Kidney (tissue), 22 donors: ENCODE measurements at places on chromosomes 3 and 15. TPM values are rescaled to one million over a fixed set of nuclear protein-coding genes. Genes with fewer than 3 reads are reported as not detected.
A peak's percentile ranks its signal among the peaks of the same experiment; 100 is the strongest.

DNA sequence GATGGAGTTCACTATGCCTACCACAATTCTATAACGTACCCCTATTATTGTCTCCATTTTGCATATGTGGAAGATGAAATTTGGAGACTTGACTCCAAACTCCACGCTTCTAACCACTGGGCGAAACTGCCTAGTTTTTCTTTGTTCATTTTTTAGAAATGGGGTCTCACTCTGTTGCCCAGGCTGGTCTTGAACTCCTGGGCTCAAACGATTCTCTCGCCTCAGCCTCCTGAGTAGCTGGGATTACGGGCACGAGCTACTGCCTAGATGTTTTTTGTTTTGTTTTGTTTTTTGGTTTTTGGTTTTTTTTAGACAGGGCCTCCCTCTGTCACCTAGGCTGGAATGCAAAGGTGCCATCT lies 584 bp upstream of the RPL32 start:
- peaks cover 4% of the 10 kb centered on the region for H3K4me1 ChIP-seq
- no peak for DNase-seq
- H3K27ac ChIP-seq: peak overlapping the region; percentile 90
- no peaks in the 10 kb centered on the region for H3K27me3 ChIP-seq

- DNase-seq: no peak
These were observed 82.7 kb downstream of the SLC25A26 start for GRCh38 chr3:66303491-66303901.

The TMEM108 gene
- total RNA-seq: 0.91 TPM

The IQCF5 gene
- total RNA-seq: not detected

The GPR87 gene
- 0.72 TPM for total RNA-seq

The MAP1A gene
- 9.3 TPM for total RNA-seq

The TMCO5A gene
- total RNA-seq: not detected

DNA sequence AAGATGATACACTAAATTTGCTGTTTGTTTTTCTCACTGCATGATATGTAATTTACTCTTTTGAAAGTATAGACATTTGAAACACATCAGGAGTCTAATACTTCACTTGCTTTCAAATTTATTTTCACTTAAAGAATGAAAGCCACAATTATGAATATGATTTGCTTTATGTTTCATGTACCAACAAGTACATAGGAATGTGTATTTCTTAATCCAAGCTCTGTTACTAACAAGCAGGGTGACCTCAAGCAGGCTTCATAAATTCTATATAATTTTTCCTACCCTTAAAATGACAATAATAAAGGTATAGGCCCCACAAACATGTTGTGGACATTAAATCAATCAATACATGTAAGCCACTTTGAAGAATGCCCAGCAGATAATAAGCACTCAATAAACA lies 170.2 kb upstream of the P2RY1 start:
- DNase-seq: no peak
- no peaks in the 10 kb centered on the region for H3K4me1 ChIP-seq
- no peak overlapping the region for H3K4me3 ChIP-seq
- H3K27me3 ChIP-seq: no peaks in the 10 kb centered on the region

GRCh38 chr3:181493423-181493822 lies 218.3 kb upstream of the SOX2 start:
- no peaks in the 10 kb centered on the region for H3K36me3 ChIP-seq
- no peak overlapping the region for H3K4me3 ChIP-seq
- H3K4me1 ChIP-seq: no peaks in the 10 kb centered on the region
- no peak for DNase-seq

DNA sequence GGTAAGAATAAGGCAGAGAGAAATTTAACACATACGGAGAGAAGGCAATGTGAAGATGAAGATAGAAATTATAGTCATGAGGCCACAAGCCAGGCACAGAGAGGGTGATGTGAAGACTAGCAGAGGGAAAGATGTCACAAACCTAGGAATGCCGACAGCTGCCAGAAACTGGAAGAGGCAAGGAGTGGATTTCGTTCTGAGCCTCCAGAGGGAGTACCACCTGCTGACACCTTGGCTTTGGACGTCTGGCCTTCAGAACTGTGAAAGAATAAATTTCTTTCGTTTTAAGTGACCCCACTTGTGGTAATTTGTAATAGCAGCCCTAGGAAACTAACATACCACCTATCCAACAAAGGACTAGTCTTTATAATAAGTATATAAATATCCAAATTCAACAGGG lies 5.0 kb upstream of the SGO1 start:
- H3K4me3 ChIP-seq: no peak overlapping the region
- H3K27me3 ChIP-seq: no peaks in the 10 kb centered on the region
- no peaks in the 10 kb centered on the region for H3K36me3 ChIP-seq
- no peak for DNase-seq
- H3K4me1 ChIP-seq: peaks cover 10% of the 10 kb centered on the region

DNA sequence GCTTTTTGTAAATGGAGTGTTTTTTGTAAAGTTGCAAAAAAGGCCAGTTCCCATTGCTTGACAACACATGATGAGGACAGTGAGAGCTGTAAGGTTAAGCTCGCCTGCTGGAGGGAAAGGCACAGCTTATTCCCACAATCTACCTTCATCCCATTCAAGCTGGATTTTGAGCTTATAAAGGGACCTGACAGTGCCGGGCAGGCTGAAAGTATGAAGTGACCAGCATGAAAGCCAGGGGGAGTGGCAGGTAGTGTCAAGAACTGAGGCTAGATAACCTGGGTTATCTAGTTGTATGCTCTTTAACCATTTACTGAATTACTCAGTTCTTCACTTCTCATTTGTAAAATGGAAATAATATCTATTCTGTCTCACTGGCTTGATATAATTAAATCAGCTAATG lies 52.3 kb upstream of the KPNA4 start:
- H3K4me1 ChIP-seq: no peaks in the 10 kb centered on the region
- no peaks in the 10 kb centered on the region for H3K36me3 ChIP-seq
- no peak overlapping the region for H3K27ac ChIP-seq
- no peak overlapping the region for H3K4me3 ChIP-seq
- no peaks in the 10 kb centered on the region for H3K27me3 ChIP-seq

GRCh38 chr15:50824514-50824913 lies 59.0 kb upstream of the SPPL2A start:
- no peaks in the 10 kb centered on the region for H3K27me3 ChIP-seq
- H3K4me1 ChIP-seq: no peaks in the 10 kb centered on the region
- DNase-seq: no peak
- H3K27ac ChIP-seq: no peak overlapping the region
- no peaks in the 10 kb centered on the region for H3K36me3 ChIP-seq

- no peak for DNase-seq
- H3K4me3 ChIP-seq: no peak overlapping the region
- H3K4me1 ChIP-seq: no peaks in the 10 kb centered on the region
- no peaks in the 10 kb centered on the region for H3K36me3 ChIP-seq
- no peak overlapping the region for H3K27ac ChIP-seq
These were observed 82.3 kb downstream of the LPP start for GRCh38 chr3:188236271-188236670.

The CHRM5 gene
- total RNA-seq: 0.06 TPM

The TGM5 gene
- total RNA-seq: not detected

DNA sequence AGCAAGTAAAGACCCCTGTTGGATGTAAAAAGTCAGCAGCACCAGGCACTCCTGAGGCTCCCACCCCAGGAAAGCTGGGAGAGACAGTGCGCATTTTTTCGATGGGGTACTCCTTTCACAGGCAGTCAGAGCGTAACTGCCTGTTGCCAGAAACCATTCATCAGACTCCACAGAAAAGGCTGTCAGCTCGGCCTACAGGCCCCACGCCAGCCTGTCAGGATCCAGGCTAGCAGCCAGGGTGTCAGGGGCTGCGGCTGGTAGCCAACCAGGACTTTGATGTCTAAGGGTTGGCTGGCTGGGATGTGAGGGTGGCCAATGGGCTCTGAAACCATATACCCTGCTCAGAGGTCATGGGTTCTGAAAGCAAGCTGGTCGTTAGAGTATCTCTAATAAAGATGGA lies 164.5 kb downstream of the WNT5A start:
- H3K4me3 ChIP-seq: no peak overlapping the region
- H3K27ac ChIP-seq: no peak overlapping the region
- H3K36me3 ChIP-seq: no peaks in the 10 kb centered on the region

The UROC1 gene
- total RNA-seq: not detected

GRCh38 chr3:193978486-193978885 lies 157.5 kb upstream of the HES1 start:
- no peak overlapping the region for H3K27ac ChIP-seq
- no peaks in the 10 kb centered on the region for H3K4me1 ChIP-seq
- H3K4me3 ChIP-seq: no peak overlapping the region
- no peaks in the 10 kb centered on the region for H3K27me3 ChIP-seq

- H3K27me3 ChIP-seq: no peaks in the 10 kb centered on the region
- H3K4me3 ChIP-seq: no peak overlapping the region
- no peaks in the 10 kb centered on the region for H3K4me1 ChIP-seq
- H3K36me3 ChIP-seq: no peaks in the 10 kb centered on the region
These were observed 481.2 kb downstream of the FOXP1 start for GRCh38 chr3:71102111-71102983.

DNA sequence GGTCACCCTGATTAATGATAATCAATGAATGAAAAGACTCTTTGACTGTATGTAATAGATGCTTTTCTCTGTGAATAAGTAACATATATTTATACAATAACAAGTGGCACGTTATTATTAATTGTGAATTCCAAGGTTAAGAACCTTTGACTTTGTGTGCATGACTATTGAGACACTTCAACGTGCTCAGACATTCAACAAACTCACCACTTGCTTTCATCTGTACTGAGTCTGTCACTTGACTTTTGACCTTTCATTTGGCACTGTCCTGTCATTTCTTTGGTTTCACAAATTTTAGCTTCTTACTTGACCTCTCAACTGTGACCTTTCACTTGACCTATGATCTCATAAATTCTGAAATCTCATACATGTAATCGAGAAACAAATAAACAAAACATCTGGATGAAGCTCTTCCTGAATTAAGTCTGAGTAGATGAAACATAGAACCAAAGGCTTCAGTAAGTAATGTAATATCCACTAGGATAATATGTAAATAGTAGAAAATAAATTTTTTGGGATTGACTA lies 426.8 kb downstream of the MECOM start:
- H3K4me1 ChIP-seq: peaks cover 4% of the 10 kb centered on the region
- H3K27ac ChIP-seq: no peak overlapping the region
- no peaks in the 10 kb centered on the region for H3K27me3 ChIP-seq
- no peak overlapping the region for H3K4me3 ChIP-seq
- no peak for DNase-seq
- H3K36me3 ChIP-seq: no peaks in the 10 kb centered on the region

The PLA1A gene
- total RNA-seq: 6.7 TPM

GRCh38 chr3:40873476-40873875 lies 325.8 kb upstream of the CTNNB1 start:
- H3K4me3 ChIP-seq: no peak overlapping the region
- H3K36me3 ChIP-seq: no peaks in the 10 kb centered on the region
- H3K27ac ChIP-seq: no peak overlapping the region
- no peaks in the 10 kb centered on the region for H3K27me3 ChIP-seq

DNA sequence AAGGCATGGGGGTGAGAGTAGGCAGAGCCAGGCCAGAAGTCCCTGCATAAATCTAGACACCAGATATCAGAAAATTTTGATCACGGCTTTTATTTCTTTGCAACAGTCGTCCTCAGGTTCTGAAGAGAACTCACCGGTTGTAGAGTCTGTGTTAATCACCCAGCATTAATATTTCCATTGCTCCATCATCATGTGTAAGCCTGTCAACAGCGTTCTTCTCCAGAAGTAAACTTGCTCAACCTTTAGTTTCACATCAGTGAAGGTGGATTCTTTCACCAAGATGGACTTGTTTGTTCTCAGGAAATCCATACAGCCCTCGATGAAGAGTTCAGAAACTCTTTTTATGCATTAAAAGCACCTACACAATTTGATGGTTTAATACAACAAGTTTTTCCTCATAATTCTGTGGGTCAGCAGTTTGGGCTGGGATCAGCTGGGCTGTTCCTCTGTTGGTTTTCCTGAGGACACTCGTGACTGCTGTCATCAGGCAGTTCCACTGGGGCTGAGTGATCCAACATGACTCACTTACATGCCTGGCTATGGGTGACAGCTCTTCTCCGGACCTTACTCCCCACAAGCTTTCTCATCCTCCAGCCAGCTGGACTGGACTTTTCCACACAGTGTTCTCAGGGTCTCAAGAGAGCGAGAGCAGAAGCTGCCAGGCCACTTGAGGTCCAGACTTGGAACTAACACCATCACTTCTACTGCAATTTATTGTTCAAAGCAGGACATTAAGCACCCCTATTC lies 303.4 kb downstream of the ZNF621 start:
- no peak overlapping the region for H3K27ac ChIP-seq
- no peak overlapping the region for H3K4me3 ChIP-seq
- H3K27me3 ChIP-seq: no peaks in the 10 kb centered on the region
- no peak for DNase-seq
- H3K36me3 ChIP-seq: no peaks in the 10 kb centered on the region

DNA sequence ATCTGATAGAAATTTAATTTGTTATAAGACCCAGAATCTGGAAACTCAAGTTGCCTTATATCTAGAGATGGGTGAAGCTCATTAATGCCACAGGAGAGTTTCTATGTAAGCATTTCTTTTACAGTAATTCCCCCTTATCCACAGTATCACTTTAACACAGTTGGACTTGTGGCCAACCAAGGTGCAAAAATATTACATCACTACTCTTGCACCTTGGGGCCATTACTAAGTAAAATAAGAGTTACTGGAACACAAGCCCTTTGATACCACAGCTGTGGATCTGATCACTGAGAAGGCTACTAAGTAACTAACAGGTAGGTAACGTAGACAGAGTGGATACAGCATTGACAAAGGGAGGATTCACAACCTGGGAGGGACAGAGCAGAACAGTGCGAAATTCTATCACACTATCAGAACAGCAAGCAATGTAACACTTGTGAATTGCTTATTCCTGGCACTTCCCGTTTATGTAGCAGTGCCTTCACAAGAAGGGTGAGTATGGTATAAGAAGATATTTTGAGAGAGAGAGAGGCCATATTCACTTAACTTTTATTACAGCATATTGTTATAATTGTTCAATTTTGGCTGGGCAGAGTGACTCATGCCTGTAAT lies 33.9 kb upstream of the TOPBP1 start:
- no peaks in the 10 kb centered on the region for H3K27me3 ChIP-seq
- no peaks in the 10 kb centered on the region for H3K36me3 ChIP-seq
- no peak overlapping the region for H3K4me3 ChIP-seq

DNA sequence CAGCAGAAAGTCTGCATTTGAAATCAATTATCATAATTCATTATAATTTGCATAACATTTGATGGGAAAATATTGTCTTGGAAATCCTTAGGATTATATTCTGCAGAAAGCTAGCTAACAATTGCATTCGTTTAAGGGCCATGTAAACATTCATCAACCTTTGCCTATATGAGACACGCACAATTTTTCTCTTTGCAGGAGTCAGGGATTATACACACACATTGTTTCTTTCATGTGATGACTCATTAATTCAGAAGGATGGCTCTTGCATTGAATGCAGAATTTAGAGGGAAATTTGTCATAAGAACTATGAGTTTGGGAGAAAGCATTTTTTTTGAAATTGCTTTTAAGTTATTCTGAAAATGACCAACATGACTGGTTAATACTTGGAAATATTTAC lies 844.7 kb downstream of the DIPK2A start:
- H3K4me1 ChIP-seq: no peaks in the 10 kb centered on the region
- no peak for DNase-seq
- H3K4me3 ChIP-seq: no peak overlapping the region
- H3K27me3 ChIP-seq: no peaks in the 10 kb centered on the region

The STX19 gene
- total RNA-seq: not detected
